ENCODE measurements at places on chromosomes 13 and 19.

- peak; percentile 66 for DNase-seq
Measured at GRCh38 chr13:34671137-34671536, 270.9 kb upstream of the NBEA start.

DNA sequence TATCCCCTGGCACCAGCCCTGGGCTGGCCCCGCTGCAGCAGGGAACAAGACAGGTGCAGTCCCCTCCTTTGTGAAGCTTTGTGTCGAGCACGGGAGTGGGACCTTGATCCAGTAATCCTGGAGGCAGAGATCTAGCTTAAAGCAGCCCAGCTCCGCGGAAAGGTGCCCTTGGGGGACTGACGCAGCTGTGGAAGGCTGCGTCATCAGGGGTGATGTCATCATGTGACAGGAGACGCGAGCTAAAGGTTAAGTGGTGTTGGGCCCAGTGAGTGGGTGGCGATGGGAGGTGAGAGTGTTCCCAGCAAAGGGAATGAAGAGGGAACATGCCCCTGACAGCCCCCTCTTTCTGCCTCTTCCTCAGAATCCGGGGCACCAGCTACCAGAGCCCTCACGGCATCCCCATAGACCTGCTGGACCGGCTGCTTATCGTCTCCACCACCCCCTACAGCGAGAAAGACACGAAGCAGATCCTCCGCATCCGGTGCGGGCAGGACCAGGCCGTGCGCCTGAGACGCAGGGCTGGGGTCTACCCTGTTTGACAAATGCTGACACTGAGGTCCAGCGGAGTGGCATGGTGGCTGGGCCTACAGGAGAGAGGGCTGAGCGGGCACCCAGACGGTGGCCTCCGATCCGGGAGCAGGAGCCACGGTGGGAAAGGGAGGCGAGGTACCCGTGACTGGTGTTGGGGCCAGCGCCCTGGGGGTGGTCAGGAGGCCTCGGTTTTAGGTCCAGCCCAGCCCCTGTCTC is 2.6 kb downstream of the LHB start:
- no peak for DNase-seq

- DNase-seq: no peak
Measured at GRCh38 chr19:37929355-37929923, 22.4 kb downstream of the SIPA1L3 start.

DNA sequence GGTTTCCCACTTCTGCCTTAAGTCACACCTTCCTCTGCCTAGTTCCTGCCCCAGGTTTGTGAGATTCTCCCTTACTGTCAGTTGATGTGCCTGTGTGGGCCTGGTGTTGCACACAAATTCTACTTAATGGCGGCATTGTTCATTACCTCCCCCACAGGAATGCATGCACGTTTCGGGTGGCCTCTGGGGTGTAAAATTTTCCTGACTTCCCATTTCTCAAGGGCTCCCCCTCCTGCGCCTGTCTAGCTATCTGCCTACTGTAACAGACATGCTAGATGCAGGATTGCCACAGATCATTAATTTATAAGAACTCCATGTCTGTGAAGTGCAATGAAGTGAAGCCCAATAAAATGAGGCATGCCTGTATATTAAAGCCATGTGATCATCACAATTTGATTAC is 1466.3 kb downstream of the PCDH9 start:
- no peak for DNase-seq

GRCh38 chr19:48619692-48620585 is 633 bp downstream of the SPHK2 start:
- no peak for DNase-seq

DNA sequence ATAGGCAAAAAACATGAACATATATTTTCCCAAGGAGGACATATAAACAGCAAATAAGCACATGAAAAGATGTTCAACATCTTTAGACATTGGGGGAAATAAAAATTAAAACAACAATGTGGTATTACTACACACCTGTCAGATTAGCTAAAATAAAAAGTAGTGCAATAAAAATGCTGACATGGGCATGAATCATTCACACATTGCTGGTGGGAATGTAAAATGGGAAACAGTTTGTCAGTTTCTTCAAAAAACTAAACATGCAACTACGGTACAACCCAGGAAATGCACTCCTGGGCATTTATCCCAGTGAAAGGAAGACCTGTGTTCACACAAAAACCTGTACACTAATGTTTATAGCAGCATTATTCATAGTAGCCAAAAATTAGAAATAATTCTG is 5.3 kb upstream of the SUCLA2 start:
- no peak for DNase-seq

DNA sequence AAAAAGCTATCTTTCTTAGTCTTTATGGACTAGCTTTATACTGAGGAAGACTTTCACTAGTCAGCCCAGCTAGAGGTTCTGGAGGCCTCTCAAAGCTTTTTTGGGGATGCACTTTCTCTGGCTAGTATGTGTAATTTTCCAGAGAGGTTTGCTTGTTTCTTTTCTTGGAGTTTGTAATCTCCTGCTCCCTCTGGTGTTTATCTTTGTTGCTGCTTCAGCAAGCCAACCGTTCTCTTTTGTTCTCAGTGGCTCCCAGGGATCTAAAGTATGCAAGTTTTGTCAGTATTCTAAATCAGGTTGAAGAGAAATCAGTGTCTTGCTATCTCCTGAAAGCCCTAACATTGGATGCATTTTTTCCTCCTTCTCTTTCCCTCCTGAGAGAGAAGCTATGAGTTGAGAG is 121.1 kb upstream of the MYO16 start:
- no peak for DNase-seq

DNA sequence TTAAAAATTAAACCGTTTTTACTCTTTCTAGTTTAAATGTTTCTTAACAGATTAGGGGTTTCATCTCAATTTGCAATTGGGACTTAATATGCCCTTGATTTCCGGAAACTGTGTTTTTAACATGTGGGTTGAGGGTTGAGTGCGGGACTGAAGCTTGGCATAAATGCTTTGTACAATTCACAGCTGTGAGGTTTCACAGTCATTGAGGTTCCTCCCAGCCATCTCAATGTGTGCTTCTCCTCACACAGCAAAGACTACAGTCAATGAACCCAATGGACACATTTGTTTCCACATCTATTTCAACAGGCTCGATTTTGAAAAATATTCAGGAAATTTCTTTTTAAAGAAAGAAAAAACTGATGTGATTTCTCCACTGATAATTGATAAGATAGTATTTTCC is 328.6 kb downstream of the TBC1D4 start:
- DNase-seq: no peak

DNA sequence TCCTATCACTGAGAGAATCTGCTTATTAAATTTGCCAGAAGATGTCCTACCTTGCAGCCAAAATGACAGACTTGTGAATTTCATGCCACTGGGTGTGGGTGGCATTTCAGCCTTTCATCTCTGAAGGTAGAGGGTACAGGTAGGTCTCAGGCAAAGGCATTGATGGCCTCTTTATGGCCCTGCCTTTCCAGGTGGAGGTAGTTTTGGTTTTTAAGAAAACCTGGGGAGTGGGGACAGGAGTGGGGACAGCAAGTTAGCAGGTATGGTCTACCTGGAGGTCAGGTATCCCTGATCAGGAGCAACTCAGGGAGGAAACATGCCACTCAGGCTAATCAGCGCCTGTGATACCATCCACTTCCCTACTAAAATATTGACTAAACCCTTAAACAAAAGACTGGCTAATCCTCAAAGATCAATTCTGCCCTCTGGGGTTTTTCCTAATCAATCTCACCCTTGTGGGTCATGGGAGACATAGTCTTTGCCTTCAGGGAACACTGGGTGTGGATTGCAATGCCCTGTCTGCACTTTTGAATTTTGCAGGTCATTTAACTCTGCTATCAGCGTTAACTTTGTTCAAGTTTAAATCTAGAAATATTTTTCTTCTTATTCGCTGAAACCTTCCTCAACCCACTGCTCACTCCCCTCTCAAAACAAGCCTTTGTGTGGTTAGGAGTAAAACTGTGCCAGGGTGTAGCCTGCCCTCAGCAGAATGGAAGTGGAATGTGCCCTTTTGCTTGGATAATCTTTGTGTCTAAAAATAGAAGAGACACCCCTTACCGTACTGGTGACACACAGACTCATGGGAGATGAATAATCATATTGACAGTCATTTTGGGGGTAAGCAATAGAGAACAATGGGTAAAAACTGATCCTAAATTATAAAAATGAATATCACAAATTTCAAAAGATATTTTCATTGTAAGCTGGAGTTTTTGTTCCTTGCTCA is 233.7 kb downstream of the COG6 start:
- no peak for DNase-seq

- DNase-seq: no peak
Measured at GRCh38 chr19:57611113-57611512, 2.9 kb upstream of the ZNF134 start.
